ENCODE measurements at places on chromosomes 5 and 9.

- no peak for DNase-seq
Measured at GRCh38 chr5:175195698-175196656, 248.0 kb downstream of the DRD1 start.

- DNase-seq = peak; percentile 51
Measured at GRCh38 chr5:138438724-138439476, at the start of gene REEP2. Gene REEP2 (plus strand): TSS chr5:138439057. CDS start chr5:138439209, 152 bp downstream.

- DNase-seq = no peak
Measured at GRCh38 chr9:133875131-133875530, 117.0 kb downstream of the VAV2 start.

- DNase-seq = no peak
Measured at GRCh38 chr5:107615299-107615817, 55.4 kb downstream of the EFNA5 start.

- DNase-seq = no peak
Measured at GRCh38 chr9:83511051-83511450, 27.1 kb downstream of the FRMD3 start.

GRCh38 chr9:137482094-137482781, 23.1 kb upstream of the NSMF start:
- no peak for DNase-seq

DNA sequence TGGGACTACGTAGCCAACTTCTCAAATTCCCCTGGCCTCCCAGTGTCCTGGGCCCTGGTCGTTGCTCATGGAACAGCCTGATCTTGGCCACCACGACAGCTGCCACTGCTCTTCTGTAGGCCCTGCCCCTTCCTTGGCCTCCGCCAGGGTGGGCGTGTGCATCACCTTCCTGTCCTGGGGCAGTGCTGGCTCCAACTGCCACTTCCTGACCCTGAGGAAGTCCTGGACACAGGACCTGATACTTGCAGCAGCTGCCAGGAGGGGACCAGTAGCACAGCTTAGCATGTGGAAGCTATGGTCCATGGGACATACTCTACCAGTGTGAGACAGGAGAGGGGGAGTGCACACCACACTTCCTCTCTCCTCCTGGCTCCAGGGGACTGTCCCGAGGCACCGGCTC, 145.2 kb downstream of the TENT4A start:
- DNase-seq = no peak

DNA sequence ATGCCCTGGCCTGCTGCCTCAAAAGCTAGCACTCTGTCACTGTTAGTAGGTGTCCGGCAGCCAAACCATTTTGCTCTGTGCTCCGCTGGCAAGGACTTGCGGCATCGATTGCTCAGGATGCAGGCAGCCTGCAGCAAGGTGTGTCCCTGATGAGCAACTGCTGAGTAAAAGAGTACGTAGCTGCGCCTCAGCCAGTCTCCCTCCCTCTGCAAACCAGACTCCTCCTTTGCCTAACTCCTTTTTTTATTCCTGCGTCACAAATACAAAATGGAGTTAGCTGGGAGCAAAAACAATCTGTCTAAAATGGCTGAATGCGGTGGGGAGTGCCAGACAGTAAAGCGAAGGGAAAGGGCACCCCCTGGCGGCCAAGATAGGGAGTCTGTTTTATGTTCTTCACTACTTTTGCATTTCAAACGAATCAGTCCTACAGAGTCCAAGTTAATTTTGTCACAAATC, 61.1 kb downstream of the DIAPH1 start:
- DNase-seq = peak; percentile 74

DNA sequence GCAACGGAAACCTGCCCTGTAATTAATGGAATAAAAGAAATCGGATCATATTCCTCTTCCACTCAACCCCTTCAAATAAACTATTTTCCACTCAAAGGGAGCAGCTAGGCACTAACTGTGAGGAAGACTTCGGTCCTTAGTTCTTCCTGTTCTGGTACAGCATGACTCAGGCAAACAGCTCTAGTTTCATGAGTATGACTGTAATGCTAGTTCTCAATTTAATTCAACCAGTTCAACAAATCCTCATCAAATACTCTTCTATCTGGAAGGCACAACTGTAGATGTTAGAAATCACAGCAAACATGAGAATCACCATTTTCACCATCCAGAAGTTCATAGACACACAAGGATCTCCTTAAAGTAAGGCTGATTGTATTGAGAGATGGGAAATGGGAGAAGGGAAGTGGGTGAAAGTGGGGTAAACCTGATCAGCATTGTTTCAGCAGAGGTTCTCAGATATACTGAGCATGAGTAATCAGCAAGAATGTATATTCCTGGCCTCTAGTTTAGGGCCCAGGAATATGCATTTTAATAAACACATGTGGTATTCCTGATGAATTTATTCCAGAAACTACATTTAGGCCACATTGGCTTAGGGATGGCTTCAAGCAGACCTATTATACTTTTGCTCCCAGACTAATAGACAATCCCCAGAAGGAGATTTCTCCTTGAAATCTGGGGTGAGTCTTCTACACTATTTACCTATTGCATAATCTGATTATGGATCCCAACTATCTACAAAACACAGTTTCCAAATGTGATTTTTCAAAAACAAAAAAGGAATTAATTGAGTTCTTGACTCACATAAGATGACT, 141.1 kb upstream of the SLC12A2 start:
- no peak for DNase-seq

DNA sequence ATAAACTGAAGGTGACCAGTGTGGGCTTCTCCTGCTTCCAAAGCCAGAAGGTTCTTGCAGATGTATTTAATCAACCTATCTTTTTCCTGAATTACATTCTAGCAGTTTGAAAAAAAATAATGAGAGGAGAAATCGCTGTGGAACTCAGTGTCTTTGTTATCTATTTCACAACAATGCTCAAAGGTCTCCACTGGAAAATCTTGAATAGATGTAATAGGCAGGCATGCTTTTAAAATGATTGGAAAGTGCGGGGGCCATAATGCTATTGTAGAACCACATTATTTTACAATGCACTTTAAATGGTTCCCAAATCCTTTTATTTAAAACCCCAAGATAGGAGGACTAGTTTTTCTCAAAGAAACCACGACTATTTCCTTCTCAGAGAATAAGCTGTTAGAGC, 23.3 kb downstream of the ENC1 start:
- no peak for DNase-seq

DNA sequence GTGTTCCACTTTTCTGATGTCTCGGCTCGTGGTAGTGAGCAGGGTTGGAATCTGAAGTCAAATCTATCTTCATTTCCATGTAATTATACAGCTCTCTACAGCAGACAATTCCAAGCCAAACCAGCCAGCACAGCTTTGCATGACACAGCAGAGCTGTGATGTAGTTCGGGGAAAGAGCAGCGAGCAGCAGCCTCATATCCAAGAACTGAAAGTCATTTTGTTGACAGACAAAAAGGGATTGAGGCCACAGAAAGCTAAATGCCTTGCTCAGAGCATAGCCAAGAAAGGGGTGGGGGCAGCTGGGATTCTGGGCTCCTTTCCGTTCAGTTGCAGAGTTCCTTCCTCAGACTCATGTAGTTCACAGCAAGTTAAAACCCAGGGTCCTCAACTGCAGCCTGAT, 32.1 kb downstream of the LCP2 start:
- no peak for DNase-seq

DNA sequence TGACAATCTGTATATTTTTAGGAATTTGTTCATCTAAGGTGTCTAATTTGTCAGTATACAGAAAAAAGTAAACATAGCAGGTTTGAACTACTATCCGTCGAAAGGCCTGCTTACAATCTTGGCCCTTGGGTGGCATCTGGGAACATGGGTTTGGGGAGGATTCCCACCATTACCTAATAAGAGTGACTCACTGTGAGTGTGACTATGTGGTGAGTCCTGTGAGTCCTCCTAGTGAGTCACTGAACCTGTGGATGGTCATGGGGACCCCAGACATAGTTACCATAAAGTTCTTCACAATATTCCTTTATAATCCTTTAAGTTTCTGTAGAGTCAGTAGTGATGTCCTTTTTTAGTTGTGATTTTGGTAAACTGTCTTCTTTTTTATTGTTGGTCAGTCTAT, 37.0 kb downstream of the RNF130 start:
- no peak for DNase-seq

GRCh38 chr5:150404941-150405816, 7.5 kb downstream of the CD74 start:
- DNase-seq = no peak

DNA sequence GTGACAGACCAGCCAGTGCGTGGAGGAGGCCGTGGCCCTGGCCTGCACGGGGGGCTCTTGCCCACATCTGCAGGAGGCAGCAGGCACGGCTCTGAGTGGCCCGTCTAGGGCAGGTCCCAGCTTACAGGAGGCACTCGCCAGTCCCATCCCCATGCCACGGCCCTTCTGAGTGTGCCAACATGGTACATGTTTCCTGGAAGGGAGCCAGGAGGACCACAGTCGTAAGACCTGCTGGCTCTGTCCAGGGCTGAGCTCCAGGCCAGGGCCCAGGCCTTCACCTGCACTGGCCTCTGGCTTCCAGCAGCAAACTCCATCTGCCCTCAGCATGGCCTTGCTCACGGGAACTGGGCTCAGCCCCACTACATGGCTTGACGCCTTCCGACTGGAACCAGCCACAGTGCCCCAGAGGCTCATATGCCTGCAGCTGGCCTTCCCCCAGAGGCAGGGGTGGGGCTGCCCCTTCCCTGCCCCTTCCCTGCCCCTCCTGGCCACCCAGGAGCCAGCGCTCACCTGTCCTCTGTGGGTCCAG, 3.8 kb downstream of the NKD2 start:
- DNase-seq = no peak

GRCh38 chr5:150156027-150156368, 353 bp upstream of the PDGFRB start:
- no peak for DNase-seq

- no peak for DNase-seq
Measured at GRCh38 chr9:124020520-124021384, 9.2 kb downstream of the LHX2 start.

- DNase-seq = no peak
Measured at GRCh38 chr5:38582293-38582974, 26.0 kb upstream of the LIFR start.

DNA sequence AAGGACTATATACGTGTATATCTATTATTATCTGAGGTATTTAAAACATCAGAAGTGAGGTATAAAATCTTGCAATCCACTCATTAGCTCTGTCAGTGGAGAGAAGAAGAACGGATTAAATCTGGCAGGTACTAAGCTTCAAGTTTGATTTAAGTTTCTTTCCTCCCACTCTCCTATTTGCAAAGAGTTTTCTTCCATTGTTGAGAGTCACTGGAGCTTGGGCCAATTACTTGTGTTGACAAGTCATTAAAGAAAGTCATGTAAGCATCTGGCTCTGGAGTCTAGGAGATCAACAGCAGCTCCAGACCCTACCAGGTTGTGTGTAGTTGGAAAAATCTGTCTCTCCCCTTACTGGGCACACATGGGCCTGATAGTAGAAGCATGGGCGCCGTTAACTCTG, 476.8 kb upstream of the SMARCA2 start:
- DNase-seq = no peak

DNA sequence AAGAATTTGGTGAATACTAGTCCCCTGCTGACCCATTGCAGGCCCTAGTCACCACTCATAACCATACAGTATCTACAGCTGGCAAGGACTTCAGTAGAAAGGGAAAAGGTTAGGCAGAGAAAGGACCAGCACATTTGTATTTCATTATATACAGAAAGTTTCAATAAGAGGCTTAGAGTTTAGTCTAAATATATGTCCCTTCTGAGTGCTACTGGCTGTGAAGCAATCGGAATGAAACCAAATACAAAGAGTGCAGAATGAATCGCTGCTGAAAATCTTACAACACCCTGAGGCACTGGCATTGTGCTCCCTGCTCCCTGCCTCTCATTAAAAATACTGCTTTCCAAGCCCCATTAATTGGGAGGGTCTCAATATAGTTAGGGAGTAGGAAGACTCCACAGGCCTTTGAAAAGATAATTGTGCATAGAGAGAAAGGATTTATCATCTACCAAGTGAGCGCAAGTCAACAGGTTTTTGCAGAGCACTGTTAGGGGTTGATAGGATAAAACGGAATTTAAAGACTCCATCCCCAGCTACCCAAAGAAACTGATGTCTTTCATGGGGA, 110.8 kb downstream of the SLC1A3 start:
- DNase-seq = no peak

GRCh38 chr9:71814815-71815214, 46.5 kb upstream of the CEMIP2 start:
- DNase-seq = no peak

DNA sequence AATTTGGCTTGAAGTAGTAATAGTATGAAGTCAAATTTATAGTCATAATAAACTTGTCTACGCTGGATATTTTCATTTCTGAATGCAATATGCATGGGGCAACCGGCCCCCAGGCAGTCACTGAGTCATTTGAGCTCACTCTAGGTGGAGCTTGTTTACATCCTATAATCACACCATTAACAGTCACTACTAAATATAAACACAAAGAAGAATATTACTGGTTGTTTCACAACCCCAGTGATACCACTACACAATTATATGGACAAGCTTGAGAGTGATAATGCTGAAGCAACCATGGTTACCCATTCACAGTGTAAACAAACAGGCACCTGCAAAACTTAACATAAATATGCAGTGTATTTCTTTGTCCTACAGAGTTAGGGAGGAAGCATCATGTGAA, 68.7 kb downstream of the MARCHF3 start:
- DNase-seq = no peak

- no peak for DNase-seq
Measured at GRCh38 chr9:15746905-15747304, 194.1 kb downstream of the CCDC171 start.

DNA sequence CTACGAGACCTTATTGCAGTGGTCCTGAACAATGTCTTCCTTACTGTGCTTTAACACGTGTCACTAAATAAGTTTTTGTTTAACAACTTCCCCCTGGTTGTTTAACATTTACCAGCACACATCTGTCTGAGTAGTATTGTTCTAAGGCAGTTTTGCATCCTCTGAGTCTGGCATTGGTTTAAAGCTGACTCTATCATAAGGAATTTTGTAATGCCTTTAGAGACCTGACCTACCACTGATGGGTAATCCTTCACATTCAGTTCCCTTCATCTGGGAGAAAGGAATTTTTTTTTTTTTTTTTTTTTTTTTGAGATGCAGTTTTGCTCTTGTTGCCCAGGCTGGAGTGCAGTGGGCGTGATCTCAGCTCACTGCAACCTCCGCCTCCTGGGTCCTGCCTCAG, 20.0 kb upstream of the PCAT7 start:
- DNase-seq = no peak

GRCh38 chr5:67997892-67998457, 217.6 kb upstream of the PIK3R1 start:
- no peak for DNase-seq

DNA sequence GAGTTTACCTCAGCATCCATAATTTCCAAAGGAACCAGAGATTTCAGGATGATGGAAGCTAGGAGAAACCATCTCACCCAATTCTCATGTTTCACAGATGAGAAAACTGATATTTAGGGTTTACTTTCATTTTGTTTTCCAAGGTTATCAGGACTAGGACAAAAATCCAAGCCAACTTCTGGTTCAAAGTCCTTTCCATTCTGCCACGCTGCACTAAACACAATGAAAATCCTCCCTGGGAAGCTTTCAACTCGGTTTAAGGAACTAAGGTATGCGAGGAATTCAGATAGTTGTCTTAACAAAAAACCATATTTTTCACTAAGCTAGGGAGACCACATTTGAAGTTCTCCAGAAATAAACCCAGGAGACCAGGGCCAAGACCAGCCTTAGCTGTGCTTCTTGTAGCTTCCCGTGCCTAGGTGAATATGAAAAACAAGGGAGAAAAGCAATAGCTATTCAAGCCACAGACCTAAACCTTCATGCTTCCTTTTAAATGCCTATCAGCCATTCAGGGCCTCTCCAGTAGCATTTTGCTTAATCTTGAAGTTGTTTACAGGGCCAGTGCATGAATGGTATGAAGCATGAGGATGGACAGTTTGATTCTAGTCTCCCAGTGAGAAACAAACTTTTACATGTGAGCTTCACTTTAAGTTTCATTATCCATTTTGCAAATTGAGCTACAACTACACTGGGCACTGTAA, 167.9 kb downstream of the DENND1A start:
- no peak for DNase-seq

All from central memory CD4-positive, alpha-beta T cell (primary cell).